NCI-H1105 (cell line): ENCODE measurements at places on chromosomes 5 and 9.
A peak's percentile ranks its signal among the peaks of the same experiment; 100 is the strongest.

DNA sequence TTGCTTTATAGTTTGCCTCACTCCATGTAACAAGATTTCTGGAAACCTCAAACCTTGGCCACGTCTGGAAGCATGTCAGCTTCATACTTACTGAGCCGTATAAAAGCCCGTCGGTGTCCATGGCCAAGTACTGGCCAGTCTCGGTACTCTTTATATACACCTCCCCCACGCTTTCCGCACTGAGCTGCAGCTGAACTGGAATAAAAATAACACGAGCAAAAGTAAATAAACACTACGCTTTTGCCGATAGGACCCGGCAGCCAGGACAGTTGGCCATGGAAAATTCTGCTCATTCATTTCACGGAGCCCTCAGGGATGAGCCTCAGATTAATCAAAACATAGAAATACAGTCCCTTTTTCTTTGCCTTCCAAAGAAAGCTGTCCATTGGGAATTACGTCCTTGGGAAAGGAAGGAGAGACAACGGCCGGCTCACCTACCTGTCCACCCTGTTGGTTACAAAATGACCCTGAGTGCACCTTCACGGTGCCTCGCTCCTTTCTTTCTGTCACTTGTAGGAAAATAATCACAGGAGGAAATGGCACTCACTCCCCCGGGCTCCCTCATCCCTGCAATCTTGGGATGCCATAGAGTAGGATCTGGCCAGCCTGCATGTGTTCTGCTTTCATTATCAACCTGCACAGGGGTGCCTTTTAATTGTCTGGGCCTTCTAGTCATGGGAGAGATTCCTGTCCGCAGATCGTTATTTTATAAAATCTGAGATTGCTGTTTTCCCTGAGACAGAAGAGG, 85.1 kb downstream of the FGF1 start:
- DNase-seq: no peak

DNA sequence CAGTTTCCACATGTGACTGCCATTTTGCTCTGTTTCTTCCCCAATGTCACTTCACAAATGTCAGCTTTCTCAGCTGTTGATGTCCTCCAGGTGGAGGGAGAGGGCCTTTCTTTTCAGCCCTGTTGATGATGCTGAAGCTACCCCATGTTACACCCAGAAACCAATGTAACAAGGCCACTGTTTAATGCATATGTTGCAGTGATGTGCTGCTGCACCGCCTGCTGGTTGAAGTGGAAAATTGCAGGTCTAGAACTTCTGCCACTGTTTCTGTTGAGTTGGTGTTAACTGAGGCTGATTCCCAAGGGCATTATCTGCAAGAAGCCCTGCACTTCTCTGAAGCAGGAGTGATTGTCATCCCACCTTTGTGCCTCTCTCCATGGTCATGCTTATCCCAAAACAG, 428.4 kb downstream of the KDM4C start:
- DNase-seq: no peak

DNA sequence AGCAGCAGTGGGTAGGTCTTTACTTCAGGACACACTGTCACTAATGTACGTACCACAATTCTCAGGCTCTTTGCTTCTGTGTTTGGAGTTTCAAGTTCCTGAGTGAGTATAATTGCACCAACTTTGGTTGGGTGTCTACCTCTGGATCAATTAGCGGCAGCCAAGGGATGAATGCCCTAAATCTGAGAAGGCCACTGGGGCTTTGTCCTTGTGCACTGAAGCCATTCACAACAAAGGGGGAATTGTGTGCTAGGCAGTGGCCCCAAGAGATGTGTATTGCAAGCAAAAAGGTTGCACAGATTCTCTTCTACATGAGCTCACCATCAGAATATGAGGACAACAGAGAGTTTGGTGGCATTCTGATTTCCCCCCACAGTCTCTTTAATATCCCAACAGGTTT, 3.9 kb upstream of the PHF24 start:
- no peak for DNase-seq

- no peak for DNase-seq
Observed at GRCh38 chr9:70315389-70315788, 56.6 kb downstream of the SMC5 start.

DNA sequence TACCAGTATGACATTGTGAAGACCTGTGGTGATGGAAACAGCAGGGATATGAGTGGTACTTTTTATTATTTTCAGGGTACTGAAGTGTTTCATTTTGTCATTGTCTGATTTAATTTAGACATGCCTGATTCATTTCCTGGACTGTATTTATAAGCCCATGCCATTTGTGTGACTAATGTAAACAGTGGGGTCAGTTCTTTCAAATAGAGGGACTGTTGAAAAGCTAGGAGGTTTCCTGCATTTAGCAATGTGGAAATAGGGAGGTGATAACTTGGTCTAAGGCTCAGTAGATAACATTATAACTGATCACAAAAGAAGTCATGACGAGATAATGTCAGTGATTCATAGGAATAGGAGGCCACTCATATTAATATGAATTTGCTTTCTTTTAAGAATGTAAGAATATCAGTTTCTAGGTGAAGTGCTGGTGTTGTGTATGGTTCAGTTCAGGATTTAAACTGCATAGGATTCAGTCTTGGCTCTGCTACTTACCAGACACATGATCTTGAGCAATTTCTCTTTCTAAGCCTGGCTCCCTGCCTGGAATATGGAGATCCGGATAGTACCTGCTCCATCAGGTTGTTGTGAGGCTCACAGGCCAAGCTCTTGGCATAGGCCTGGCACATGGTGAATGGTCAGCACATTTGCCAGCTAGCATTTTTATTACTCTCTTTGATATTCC, 7.5 kb downstream of the RASGRF2 start:
- no peak for DNase-seq

DNA sequence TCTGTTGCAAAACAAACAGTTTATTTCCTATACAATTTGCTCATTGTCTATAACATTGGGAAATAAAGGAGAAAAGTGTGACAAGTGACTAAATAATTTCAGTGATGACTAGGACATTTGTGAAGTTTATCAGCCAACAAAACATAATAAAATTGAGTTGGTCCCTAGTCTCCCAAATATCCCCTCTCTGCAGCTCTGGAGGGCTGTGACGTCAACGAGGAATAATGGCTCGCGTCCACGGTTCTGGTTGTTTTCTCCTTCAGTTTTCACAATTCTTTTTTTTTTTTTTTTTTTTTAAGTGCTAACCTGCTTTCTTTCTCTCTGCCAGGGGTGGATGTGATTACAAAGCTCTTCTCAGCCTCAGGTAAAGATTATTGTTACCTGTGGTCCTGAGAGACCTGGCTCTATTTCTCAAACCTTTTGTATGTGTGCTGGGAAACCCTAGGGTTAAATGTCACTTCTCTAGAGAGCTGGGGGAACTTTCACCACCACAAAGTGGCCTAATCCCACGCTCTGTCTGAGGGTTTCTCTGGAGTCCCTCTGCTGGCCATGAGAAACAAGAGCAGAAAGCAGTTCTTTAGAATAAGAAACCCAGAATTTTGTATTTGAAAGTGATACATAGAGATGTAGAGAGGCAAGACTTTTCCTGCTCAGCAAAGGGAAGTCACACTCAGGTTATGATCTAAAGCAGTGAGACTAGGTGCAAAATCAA, 36.2 kb upstream of the ANKRD55 start:
- no peak for DNase-seq

GRCh38 chr5:1415626-1416360, 29.4 kb downstream of the SLC6A3 start:
- no peak for DNase-seq

DNA sequence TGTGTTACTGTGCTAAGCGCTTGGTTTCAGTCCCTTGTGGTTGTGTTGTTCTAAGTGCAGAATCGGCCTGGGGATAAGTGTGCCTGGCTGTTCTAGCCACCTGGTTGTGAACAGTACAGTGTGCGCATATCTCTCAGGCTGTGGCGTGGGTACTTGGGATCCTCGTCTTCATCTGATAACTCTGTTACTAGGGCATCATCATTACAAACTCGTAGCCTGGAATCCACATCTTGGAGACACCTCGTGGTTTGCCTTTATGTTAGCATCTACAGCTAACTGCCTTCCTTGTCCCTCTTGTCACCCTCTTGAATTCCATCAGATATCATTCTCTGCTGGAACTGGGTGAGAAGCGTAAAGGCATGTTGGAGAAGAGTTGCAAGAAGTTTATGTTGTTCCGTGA, 41.5 kb downstream of the SPTAN1 start:
- no peak for DNase-seq

- DNase-seq: no peak
Observed at GRCh38 chr5:164784230-164784629, 1278.8 kb downstream of the MAT2B start.

GRCh38 chr9:81874931-81875330, 53.3 kb upstream of the SPATA31D4 start:
- no peak for DNase-seq

DNA sequence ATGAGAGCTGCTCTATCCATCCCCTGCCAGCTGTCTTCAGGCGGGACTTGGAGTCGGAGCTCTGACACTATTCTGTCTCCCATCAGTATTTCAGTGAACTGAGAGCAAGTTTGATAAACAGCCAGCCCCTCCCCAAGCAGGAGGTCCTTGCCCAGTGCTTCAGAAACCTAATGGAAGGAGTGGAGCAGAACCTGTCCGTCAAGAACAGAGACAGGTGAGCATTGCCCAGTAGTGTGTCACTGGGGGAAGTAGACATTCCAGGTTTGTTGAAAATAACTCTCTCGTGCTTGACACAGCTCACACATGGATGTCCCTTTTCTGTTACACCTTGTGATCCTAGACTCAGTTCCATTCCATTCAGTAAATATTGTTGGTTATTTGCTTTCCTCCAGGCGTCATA, 13.2 kb upstream of the TLX3 start:
- no peak for DNase-seq

- no peak for DNase-seq
Observed at GRCh38 chr9:131661568-131662288, 78.1 kb downstream of the RAPGEF1 start.

DNA sequence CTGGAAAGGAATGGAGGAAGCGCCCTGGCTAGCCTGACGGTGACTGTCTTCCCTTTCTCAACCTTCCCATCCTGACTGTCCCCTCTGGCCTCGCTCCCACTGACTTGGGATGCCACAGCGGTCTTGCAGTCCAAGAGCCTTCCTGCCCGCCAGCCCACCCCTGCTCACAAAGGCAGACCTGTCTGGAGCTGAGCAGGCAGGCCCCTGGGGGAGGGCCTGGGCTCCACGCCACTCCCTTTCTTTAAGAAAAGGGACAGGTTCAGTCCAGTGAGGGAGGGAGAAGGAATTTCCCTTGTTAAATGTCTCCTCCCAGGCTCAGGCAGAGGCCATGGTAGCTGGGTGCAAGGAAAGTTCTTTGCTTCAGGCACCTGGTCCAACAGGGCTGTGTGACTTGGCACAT, 18.1 kb downstream of the FGF1 start:
- DNase-seq: no peak

GRCh38 chr5:76716456-76717157, 681 bp downstream of the F2R start:
- DNase-seq: no peak

- DNase-seq: peak; percentile 85
Observed at GRCh38 chr9:130451509-130452388, 7.0 kb downstream of the ASS1 start.

DNA sequence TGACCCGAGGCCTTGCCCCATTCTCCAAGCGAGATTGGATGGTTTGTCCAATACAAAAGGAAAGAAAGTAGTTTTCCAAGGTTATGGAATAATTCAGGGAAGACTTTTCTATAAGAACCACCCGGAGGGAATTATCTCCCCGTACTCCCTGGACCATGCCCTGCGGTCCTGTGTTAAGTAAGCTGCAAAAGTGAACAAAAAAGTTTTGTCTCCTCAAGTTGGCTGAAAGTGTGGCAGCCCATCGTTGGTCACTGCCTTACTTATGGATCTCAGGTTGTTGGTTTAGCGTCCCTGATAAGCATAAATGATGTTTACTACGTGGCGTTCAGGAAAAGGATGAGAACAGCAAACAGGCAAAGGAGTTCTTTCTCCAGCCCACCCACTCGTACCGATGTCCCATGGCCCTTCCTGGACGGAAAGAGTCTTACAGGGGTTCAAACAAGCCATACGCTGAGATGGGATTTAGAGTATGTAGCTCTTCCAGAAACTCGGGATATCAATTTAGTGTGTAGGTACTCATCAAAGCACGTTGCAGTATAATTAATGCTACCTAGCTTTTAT, 413 bp upstream of the AUH start:
- no peak for DNase-seq

GRCh38 chr9:94286116-94286515, 27.0 kb downstream of the ZNF169 start:
- DNase-seq: no peak

- DNase-seq: no peak
Observed at GRCh38 chr9:83449983-83450382, 88.2 kb downstream of the FRMD3 start.

GRCh38 chr9:96505316-96505991, 55.5 kb downstream of the HABP4 start:
- DNase-seq: no peak

- no peak for DNase-seq
Observed at GRCh38 chr5:77851176-77852067, 75.3 kb upstream of the TBCA start.

GRCh38 chr5:39274398-39275085, 55.2 kb upstream of the FYB1 start:
- no peak for DNase-seq

GRCh38 chr5:109690242-109690974, 681 bp downstream of the MAN2A1 start:
- DNase-seq: peak; percentile 6

DNA sequence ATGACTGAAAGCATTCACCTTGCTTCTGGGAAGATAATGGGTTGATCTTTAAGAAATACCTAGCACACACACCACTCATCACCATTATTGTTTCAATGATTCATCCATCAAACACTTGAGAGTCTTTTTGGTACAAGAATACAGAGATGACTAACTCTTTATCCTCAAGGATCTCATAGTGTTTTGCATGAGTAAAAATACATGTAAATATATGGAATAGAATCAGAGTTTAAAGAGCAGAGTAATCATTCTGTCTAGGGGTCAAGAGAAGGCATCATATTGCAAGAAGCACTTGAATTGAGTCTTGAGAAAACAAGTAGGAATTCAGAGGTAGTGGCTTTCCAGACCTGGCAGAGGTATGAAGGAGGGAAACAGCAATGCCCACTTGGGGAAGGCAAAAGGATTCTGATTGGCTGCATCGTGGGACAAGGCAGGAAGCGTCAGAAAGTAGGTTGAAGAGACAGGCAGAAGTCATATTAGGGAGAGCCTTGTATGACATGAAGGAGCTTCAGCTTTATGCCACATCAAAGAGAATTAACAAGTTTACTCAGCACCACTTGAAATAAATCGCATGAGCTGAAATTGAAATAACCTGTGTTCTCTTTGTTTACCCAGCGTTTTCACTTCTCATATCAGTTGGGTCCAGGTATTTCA, 542.5 kb downstream of the TLE1 start:
- no peak for DNase-seq

GRCh38 chr5:116524051-116524904, 50.3 kb downstream of the SEMA6A start:
- no peak for DNase-seq
